ENCODE measurements at places on chromosomes 5 and 9. TPM values are rescaled to one million over a fixed set of nuclear protein-coding genes. Genes with fewer than 3 reads are reported as not detected.

The FPGS gene
- total RNA-seq = 36.5 TPM

The HABP4 gene
- 29.7 TPM for total RNA-seq

The C9orf50 gene
- 0.22 TPM for total RNA-seq

- no peak for DNase-seq
These were observed 80.1 kb downstream of the PRRT1B start for GRCh38 chr9:131625508-131625787.

- DNase-seq = no peak
These were observed 180.5 kb downstream of the NFIB start for GRCh38 chr9:14133394-14133793.

- DNase-seq = no peak
These were observed 10.7 kb downstream of the LYSMD3 start for GRCh38 chr5:90518661-90519060.

GRCh38 chr5:154092356-154093141, 53.8 kb downstream of the MFAP3 start:
- no peak for DNase-seq

Measured in cardiac septum (tissue), 1 donor.